ENCODE measurements at places on chromosomes 5 and 9.

GRCh38 chr5:155091063-155091648 lies 77.6 kb downstream of the KIF4B start:
- DNase-seq = no peak

GRCh38 chr5:57539281-57539701 lies 56.7 kb upstream of the ACTBL2 start:
- DNase-seq = no peak

DNA sequence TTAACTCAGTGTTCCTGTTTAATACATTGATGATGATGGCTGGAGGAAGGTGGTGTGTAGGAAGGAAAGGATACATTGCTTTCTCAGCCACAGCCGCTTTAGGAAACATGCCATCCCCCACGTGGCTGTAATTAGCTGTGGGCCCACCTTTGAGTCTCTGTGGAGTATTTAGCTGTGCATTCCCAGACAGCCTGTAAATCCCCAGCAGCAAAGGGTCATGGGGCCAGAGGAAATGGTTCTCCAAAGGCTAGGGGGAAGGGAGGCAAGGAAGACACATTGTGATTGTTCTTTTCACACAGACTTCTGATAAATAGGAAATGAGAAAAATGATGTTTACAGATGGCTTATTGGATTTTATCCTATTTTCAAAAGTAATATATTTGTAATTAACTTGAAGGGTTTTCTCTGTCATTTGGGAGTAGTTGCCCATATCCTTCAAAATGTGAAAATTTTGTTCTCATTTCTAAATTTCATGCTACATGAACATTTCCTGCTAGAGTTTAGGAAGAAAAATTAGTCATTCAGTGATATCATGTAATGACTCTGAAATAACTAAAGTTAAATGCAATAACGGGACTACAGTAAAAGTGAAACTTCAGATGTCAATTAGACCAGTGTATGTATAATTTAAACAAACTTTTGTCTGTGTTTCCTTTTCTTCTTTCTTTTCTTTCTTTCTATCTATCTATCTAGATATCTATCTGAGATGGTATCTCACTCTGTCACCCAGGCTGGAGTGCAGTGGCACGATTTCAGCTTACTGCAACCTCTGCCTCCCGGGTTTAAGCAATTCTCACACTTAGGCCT lies 24.3 kb upstream of the F2R start:
- DNase-seq = no peak

GRCh38 chr5:144731786-144732185 lies 561.1 kb downstream of the KCTD16 start:
- DNase-seq = no peak

DNA sequence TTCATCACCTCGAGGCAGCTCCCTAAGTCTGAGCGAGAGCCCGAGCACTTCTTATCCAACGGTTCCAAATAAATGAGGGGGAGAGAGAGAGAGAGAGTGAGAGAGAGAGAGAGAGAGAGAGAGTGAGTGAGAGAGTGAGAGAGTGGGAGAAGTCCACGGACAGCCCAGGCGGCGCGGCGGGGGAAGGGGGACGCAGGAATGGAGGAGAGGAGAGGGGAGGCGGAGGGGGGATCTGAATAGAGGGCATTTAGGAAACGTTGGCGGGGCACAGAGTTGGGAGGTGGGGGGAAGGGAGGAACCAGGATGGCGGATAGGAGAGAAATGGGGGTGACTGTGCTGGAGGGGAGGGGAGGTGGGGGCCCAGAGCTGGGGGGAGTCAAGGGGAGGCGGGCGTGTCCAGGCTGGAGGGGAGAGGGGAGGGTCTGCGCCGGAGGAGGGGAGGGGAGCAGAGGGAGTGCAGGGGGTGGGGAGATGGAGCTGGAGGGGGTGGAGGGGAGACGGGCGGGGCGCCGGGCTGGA lies 398 bp upstream of the BASP1 start:
- DNase-seq = peak; percentile 33

Measured in uterus (tissue), 4 donors.